ENCODE measurements at places on chromosomes 13 and 19. TPM values are rescaled to one million over a fixed set of nuclear protein-coding genes. Genes with fewer than 3 reads are reported as not detected.
A peak's percentile ranks its signal among the peaks of the same experiment; 100 is the strongest.

ZFR2 gene
- 0.95 TPM for polyA plus RNA-seq

PGLYRP2 gene
- not detected for polyA plus RNA-seq

BLVRB gene
- polyA plus RNA-seq, result 35.3 TPM

GIPC1 gene
- 6.9 TPM for polyA plus RNA-seq

DNA sequence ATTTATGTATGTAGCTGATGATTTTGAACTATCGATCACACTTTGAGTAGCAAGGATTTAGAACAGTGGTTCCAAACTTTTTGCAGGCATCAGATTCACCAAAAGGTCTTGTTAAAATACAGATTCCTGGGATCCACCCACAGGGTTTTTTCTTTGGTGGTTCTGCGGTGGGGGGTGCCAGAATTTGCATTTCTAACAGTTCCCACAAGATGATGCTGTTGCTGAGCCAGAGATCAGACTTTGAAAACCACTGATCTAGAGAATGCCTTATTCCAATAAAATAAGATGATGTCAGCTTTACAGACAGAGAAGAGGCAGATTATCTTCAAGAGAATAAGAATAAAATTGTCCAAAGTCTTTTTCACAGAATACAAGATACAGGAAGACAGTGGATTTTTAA is 80.9 kb upstream of the SHISA2 start:
- DNase-seq, result no peak
- no peak overlapping the region for H3K27ac ChIP-seq
- H3K27me3 ChIP-seq, result peaks cover 11% of the 10 kb centered on the region
- H3K4me3 ChIP-seq, result no peak overlapping the region
- H3K36me3 ChIP-seq, result peaks cover 5% of the 10 kb centered on the region

DNA sequence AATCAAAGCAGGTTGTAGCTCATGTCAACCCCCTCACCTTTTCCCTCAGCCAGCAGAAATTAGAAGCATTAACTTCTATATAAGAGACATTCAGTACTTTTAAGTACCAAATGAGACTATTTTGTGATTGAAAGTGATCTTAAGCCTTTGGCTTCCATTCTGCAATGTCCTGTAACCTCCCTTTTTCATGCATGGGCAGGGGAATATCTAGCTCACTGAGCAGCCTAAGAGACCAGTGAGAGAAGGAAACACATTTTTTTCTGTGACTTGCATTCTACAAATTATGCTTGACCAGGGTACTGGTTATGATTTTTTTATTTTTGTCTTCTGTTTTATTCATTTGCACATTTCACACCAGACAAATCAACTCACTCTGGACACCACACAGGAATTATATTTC is 369.6 kb downstream of the KCTD12 start:
- H3K36me3 ChIP-seq, result no peaks in the 10 kb centered on the region
- DNase-seq, result no peak
- H3K27ac ChIP-seq, result no peak overlapping the region

GRCh38 chr13:26847281-26847680 is 86.7 kb upstream of the GPR12 start:
- no peak overlapping the region for H3K27ac ChIP-seq
- DNase-seq, result no peak
- no peaks in the 10 kb centered on the region for H3K4me1 ChIP-seq
- no peaks in the 10 kb centered on the region for H3K36me3 ChIP-seq

- H3K4me1 ChIP-seq, result peaks cover 81% of the 10 kb centered on the region
- H3K36me3 ChIP-seq, result no peaks in the 10 kb centered on the region
- peak overlapping the region; percentile 87 for H3K4me3 ChIP-seq
Observed at GRCh38 chr19:2167896-2168618, 4.3 kb downstream of the DOT1L start.

GRCh38 chr19:35265900-35266519 is 2.8 kb upstream of the USF2 start:
- peak overlapping the region; percentile 86 for H3K27ac ChIP-seq
- peaks cover 7% of the 10 kb centered on the region for H3K36me3 ChIP-seq
- H3K4me1 ChIP-seq, result peaks cover 57% of the 10 kb centered on the region
- peak overlapping the region; percentile 79 for H3K4me3 ChIP-seq

- DNase-seq, result peak; percentile 25
- H3K4me3 ChIP-seq, result peak overlapping the region; percentile 85
- peaks cover 17% of the 10 kb centered on the region for H3K27me3 ChIP-seq
- H3K27ac ChIP-seq, result peak overlapping the region; percentile 74
Observed at GRCh38 chr19:4597975-4598671, 38.6 kb upstream of the SEMA6B start.
